SIG-M5 (cell line): ENCODE measurements at places on chromosomes 6 and 20.

DNA sequence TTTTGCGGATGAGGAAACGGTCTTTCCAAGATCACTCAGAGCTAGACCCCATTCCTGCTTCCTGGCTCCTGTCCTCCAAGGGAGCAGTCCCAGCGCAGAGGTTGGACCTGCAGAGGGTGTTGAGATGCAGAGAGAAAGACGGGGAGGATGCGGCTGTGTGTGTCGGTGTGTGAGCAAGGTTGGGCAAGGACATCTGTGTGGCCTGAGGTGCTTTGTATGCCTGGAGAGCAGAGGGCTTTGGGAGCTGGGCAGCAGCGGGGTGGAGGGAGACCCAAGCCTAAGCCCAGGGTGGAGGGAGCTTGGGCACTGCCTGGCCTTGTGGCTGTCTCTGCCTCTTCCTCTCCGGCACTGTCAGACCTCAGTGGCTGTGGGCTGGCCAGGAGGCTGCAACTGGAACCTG, 147.4 kb upstream of the RNF24 start:
- DNase-seq, result no peak

- no peak for DNase-seq
These were observed 7.2 kb downstream of the FAM120B start for GRCh38 chr6:170313716-170314295.

- no peak for DNase-seq
These were observed 88.2 kb downstream of the GJA1 start for GRCh38 chr6:121523628-121524027.

DNA sequence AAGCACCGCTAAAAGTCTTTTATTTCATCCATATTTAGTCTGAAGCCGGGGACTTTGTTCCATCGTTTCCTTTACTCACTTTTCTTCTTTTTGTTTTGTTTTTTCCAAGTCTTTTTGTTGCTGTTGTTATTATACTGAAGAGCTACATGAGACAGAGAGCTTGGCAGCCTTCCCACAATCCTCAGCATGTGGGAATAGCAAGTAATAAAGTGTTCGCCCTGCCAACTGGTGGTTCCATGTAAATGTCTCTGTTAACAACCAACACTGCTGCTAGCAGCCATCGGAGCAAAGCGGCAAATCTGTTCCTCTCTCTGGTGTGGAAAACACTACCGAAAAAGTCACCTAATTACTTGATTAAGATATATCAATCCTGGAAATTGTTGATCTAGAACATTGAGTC, 437.8 kb upstream of the ID4 start:
- no peak for DNase-seq

DNA sequence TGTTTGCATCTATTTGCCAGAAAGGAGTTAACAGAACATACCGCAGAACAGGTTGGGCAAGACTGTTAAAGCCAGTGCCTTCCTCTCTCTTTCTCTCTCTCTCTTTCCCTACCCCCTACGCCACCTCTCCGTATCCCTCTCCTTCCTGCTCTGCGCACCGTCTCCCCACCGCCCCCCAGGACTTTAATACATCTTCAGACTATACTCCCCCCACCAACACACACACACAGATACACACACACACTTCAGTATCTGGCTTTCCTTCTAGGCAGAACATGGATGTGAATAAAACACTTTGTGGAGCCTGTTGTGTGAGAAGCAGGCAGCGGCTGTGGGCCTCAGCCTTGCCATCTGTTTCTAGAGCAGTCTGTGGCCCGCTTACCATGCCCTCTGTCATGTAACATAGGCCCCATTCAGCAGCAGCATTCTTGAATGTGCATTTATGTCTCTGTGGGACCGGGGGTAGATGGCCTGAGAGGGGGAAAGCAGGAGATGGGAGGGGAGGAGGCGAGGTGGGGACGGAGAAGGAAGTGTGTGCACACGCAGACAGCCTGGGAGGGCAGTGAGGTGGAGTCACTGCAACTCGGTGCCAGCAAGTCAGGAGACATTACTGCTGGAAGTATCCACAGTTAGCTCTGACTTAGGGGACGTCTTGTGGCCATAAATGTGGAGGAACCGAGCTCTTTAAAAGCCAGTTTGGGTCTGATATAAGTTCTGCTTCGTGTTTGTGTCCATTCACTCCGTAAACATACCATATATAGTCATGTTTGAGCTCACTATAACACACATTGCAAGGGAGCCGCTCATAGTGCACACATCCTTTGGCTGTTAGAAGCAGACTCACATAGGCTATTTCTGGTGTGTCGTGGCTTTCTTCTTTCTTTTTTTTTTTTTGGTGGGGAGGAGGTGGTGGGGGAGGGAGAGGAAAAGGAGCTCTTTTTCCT, 38.4 kb downstream of the RREB1 start:
- DNase-seq, result peak; percentile 62

DNA sequence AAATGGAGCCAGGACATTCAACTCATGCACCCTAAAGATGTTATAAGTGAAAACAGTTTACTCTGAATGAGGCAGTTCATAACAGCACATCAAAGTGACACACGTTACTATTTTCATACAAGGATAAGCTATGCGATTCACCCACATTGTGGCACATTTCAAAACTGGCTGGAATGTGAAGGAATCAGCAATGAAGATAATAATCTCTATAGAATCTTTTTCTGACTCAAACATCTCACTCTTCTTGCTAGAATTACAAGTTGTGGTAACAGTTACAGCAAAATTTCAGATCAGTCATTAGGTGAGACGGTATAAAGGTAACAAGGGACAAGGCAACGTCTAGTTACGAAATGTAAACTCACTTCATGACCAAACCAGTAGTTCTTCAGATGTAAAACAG, 17.5 kb downstream of the TMEM244 start:
- no peak for DNase-seq

DNA sequence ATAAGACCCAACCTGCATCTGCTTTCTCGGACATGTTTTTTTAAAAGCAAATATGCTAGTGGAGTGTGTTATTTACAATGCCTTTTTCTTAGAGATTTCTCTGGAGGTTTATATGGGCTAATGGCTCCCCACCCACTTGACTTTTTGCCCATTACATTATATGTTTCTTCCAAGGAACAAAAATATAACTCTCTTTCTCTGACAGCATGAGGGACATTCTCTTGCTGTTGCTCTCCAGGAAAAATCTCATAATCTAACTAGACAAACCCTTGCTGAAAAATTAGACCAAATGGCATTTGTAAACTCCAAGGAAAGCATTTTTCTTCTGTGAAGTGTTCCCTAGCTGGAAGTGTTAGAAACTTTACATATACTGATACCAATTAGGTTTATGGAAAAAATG, 213.7 kb downstream of the PRL start:
- DNase-seq, result no peak

DNA sequence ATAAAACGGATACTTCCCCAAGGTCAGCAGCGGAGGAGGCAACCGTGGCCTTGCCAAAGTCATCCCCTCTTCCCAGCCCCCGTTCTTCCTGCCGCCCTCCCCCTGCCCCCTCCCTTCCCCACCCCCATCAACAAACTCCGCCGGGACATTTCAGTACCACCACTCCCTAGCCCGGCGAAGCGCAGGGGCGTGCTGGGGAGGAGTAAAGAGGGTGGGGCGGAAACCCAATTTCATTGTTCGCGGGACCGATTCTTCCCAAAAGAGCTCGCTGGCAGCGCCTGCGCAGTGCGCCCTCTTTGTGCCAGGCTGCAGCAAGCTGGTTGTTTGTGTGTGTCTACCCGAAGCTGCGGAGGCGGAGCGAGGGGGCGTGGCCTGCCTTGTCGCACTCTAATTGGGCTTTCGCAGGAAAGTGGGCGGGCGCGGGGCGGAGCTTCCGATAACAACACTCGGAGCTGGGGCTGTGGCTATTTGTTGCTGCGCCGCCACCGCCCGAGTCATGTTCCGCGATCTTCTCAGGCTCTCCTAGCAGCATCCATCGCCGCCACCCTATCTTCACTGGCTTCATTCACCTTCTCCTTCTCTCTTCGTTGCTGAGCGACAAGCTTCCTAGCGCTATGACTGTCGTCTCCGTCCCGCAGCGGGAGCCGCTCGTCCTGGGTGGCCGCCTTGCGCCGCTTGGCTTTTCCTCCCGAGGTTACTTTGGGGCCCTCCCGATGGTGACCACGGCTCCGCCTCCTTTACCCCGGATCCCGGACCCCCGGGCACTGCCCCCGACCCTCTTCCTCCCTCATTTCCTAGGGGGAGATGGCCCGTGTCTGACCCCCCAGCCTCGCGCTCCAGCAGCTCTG, at the start of gene PNRC1:
Gene PNRC1, plus strand, starts transcription at position 471 of the 848 bp plus-strand sequence. Its CDS starts 144 bp downstream, at position 615.
- peak; percentile 88 for DNase-seq

GRCh38 chr6:45445749-45446549, 68.2 kb upstream of the SUPT3H start:
- peak; percentile 86 for DNase-seq

DNA sequence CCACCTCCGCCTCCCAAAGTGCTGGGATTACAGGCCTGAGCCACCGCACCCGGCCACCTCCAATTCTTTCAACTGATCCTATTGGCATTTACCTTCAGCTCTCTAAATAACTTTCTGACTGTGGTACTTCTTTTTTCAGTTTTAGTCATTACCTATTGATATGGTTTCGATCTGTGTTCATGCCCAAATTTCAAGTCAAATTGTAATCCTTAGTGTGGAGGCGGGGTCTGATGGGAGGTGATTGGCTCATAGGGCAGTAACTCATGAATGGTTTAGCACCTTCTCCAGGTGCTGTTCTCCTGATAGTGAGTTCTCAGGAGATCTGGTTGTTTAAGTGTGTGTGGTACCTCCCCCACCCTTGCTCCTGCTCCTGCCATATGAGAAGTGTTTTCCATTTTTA, 140.9 kb downstream of the LPA start:
- DNase-seq, result no peak

GRCh38 chr6:39088331-39088730, 26.7 kb downstream of the SAYSD1 start:
- no peak for DNase-seq

GRCh38 chr6:34288581-34288980, 39.8 kb upstream of the SMIM29 start:
- no peak for DNase-seq

DNA sequence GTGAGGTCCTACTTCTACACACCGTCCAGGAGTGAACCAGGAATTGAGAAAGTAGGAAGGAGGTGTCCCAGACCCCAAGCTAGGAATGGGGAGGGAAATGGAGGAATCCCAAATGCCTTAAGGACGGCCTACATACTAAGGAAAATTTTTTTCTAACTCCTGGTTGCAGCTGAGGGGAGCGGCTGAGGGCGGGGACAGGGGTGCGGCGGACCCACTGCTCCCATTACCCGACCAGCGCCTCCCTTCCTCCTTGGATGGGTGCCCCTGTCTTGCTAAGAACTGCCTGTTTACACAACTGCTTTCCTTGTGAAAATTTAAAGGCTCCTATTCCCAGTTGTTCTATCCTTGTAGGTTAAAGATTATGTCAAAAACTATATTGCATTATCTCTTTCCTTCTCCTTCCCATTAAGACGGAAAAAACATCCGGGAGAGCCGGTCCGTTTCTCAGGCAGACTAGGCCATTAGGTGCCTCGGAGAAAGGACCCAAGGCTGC, 699 bp upstream of the HSPA1B start:
- DNase-seq, result no peak

GRCh38 chr6:29839917-29840316, 12.3 kb downstream of the HLA-G start:
- DNase-seq, result no peak

DNA sequence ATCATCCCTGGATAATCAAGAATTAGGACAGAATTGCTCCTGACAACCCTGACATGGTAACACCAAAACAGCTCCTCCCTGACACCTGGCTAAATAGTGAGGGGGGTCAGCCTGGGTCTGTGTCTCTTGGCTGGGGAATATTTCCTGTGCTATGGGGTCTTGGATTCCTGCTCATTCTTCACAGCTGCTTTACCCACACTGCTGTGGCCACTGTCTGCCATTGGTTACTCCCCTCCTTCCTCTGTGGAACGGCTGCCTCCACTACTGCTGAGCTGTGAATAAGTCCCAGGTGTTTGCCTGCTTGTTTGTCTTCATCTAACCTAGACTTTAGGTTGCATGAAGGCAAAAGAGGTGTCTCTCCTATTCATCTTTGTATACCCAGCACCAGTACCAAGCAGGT, 33.9 kb upstream of the TXLNB start:
- no peak for DNase-seq

GRCh38 chr6:149371154-149371553, 28.9 kb upstream of the SUMO4 start:
- no peak for DNase-seq

DNA sequence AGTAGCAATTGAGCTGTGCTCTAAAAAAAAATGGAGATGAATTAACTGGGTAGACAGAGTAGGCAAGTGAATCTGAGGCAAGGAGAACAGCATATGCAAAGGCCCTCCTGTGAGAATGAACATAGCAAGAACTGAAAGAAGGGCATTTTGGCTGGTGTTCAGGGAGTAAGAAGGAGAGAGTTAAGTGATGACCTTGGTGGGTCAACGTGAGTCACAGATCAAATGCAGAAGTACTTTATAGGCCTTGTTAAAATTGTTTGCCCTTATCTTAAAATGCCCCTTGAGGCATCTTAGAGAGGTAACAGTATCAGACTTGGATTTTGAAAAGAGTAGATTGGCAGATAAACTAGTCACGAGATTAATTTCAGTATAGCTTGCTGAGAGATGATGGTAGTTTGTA, 24.5 kb downstream of the NDUFAF5 start:
- no peak for DNase-seq

GRCh38 chr20:23603321-23603720, 2.4 kb downstream of the CST9 start:
- DNase-seq, result no peak

GRCh38 chr6:40425192-40425919, 161.8 kb downstream of the LRFN2 start:
- no peak for DNase-seq

- DNase-seq, result no peak
These were observed 282.9 kb upstream of the RNF217 start for GRCh38 chr6:124679387-124679786.

DNA sequence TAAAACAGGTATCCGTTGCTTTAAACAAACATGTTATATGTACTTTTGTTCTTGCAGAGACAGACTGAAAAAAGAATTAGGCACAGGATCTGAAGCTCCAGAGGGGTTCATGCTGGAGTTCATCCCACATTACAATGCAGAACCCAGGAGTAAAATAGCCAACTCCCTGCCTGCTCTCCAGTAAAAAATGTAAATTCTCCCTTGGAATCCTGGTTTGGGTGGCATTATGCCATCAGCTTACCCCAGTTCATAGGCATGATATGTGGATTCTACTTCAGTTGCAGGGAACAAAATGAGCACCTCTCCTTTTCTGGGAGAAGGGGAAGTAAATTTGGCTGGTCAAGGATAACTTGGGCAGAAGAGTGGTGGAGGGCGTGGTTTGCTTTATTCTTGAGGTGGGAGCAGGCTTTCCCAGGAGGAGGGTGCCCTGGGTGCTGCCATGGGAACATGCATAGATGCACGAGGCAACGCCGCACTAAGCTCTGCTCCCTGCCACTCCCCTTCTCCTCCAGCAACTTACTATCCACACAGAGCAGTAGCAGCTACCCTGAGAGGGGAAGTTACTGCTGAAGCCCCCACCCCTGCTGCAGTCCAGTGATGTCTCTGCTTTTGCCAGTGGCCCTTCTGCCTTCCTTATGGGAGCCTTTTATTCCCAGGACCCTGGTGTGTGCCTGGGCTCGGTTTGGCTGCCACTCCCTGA, 71.6 kb upstream of the GLP1R start:
- DNase-seq, result no peak

- no peak for DNase-seq
These were observed at the start of gene ASIP for GRCh38 chr20:34240693-34241615. Gene ASIP (plus strand): TSS chr20:34241423. CDS start chr20:34260375, 18,952 bp downstream.
